ENCODE measurements at places on chromosomes 6 and 20.

- DNase-seq = no peak
These were observed 116.2 kb downstream of the SGK1 start for GRCh38 chr6:134201716-134202115.

DNA sequence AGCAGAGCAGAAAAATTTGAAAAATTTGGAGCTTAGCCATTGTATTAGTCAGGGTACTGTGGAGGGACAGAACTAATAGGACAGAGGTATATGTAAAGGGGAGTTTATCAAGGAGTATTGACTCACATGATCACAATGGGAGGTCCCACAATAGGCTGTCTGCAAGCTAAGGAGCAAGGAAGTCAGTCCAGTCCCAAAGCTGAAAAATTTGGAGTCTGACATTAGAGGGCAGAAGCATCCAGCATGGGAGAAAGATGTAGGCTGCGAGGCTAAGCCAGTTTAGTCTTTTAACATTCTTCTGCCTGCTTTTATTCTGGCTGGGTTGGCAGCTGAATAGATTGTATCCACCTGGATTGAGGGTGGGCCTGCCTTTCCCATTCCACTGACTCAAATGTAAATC is 82.0 kb downstream of the SMPDL3A start:
- no peak for DNase-seq

GRCh38 chr20:57856658-57857057 is 146.8 kb upstream of the PMEPA1 start:
- no peak for DNase-seq

DNA sequence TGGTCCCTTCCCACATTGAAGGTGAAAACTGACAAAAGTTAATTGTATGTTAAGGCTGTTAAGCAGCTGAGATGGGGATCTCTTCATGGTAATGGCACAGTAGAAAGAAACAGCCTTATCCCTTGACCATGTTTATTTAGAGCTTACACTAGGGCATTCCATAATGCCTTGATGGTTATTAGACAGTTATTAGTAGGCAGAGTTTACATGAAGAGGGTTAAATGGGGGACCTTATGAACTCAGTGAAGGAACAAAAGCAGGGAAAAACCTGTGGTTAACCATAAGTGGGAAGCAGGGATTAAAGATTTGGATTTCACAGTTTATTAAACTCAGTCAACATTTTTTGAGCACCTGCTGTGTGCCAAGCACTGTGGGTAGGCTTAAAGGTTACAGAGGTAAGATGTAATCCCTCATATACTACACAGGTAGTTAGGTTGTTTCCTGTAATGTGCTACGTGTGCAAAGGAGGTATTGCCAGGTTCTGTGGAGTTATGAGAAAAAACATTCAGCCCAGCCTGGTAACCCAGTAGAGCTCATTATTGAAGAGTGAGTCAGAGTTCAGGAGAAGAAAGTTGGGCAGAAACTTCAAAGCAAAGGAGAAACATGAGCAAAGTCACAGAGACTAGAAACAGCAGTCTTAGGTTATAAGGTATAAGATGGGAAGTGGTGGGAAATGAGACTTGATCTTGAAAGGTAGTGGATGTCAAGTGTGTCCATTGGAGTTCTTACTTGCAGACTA is 32.3 kb upstream of the GNRH2 start:
- peak; percentile 17 for DNase-seq

GRCh38 chr6:137146206-137146605 is 27.2 kb downstream of the IL22RA2 start:
- no peak for DNase-seq

- no peak for DNase-seq
These were observed 259.6 kb upstream of the EPHA7 start for GRCh38 chr6:93678841-93679454.

- DNase-seq = no peak
These were observed 2.5 kb downstream of the PERP start for GRCh38 chr6:138104618-138105213.

DNA sequence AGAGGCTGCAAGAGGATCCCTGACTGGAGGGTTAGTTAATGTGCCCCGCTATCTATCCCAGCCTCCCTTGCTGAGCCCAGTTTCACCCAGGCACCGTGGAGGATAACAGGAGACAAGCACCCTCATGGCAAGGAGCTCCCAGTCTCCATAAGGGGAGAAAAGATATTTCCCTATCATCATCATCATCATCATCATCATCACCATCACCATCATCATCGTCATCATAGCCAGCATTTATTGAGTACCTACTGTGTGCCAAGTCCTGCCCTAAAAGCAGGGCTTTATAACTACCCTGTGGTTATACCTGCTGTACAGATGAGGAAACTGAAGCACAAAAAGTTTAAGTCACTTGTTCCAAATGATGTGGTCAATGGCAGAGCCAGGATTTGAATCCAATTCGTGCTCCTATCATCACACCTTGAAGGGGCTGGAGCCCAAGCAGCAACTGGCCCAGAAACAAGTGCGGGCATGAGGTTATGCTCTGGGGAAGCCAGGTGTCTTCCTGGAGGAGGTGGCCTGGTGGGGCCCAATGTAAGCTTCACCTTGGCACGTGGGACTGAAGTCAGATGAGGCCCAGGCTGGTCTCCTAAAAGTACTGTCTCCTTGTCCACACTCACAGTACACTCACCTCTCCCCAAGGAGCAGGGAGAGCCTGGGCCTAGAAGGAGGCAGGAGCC is 10.0 kb downstream of the GLP1R start:
- no peak for DNase-seq

GRCh38 chr6:52139985-52140680 is 46.0 kb upstream of the IL17A start:
- DNase-seq = no peak

GRCh38 chr20:49508435-49509199 is 26.1 kb upstream of the KCNB1 start:
- peak; percentile 92 for DNase-seq

GRCh38 chr6:159915397-159915796 is 24.6 kb downstream of the MAS1 start:
- DNase-seq = no peak

DNA sequence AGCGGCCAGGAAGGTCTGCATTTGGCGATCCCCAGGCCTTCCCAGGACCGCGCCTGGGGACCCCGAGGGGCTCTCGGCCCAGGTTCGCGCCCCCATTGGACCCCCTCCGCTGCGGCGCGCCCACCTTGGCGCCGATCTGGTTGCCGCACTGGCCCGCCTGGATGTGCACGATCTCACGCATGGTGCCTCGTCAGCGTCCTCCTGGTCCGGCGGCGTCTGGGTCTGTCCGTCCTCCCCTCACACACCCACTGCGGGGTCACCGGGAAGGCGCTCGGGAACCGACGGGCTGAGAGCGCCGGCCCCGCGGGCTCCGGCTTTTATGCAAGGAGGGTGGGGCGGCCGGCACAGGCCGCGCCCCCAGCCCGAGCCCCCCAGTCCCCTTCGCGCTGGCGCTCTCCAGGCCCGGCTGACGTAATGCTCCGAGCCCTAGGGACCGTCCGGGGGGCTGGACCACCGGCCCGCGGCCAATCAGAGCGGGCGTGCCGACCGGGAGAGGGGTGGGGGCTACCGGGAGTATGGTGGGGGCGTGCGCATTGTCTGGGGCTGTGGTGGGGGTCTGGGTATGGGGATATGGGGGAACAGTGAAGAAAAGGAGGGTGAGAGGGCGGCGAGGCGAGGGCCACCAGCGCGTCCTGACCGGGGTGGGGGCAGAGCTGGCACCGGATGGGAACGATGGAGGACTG is at the start of gene TUBB2B:
Gene TUBB2B, minus strand, starts transcription at position 291 of the 683 bp plus-strand sequence. Its CDS starts 110 bp downstream, at position 181.
- peak; percentile 72 for DNase-seq

GRCh38 chr6:149840345-149841075 is 23.6 kb downstream of the LRP11 start:
- peak; percentile 71 for DNase-seq

DNA sequence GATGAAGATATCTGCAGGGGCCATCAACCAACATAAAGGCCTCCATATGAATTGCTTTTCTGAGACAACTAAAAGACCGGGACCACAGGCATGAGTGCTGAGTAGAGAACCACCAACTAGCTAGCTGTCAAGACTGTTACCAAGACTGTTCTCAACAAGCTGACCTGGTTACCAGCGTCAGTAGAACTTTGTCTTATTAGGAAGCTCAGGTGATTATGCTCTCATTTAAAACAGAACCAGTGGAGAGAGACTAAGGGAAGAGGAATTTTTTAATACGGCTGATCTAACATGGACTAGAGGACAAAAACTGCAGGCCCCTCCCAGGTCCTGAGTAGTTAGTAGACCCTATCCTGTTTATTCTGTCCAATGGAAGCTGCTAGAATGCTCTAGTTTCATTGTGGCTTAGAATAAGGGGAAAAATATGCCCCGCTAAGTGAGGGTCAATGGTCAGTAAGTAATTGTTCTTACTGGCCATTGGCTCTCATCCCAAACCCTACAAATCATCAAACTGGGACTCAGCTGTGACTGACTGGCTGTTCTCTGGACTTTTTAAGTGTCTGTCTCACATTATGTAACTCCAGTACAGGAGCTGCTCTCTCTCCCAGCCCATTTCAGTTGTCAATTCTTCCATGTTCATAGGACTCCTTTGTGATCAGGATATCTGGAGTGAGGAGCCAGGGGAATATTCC is 3.8 kb upstream of the DYNLRB1 start:
- DNase-seq = no peak

DNA sequence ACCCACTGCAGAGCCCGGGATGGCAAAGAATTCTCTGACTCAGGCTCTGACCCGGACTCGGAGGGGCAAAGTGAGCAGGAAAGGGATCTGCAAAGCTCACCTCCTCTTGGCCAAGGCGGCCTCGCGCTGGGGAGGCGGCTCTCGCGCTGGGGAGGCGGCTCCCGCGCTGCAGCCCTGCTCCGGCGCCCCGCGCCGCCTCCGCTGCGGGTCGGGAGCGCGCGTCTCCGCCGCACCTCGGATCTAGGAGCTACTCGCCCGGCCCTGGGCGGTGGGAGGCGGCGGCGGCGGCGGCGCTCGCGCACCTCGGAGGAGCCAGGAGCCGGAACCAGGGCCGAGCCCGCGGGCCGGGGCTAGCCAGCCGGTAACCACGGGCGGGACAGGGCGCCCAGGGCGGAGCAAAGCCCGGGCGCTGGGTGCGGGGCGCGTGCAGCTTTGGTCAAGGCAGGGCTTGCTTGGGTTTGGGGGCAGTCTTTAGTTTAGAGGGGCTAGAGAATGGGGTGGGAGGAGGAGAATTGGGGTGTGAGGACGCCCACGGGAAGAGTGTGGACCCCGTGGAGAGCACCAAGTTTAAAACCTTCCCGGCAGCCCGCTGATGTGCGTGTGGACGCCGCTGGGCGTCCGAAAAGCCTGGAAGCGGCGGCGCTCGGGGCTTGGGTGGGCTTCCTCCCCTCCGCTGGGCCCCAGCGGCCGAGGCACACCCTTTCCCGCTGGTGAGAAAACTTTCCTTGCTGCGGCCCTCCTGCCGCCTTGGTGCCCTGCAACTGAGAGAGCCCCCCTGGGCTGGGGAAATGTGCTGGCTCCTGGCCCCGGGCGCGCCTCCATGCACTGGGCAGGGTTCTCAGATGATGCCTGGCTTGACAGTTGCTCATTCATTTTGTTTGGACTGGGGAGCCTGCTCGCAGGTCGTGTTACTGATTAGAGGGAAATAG is at the start of gene MRAP2:
Gene MRAP2, plus strand, starts transcription at position 250 of the 929 bp plus-strand sequence. CDS start 21,547 bp downstream, outside the sequence.
- no peak for DNase-seq

GRCh38 chr6:166119116-166119911 is 48.3 kb downstream of the TBXT start:
- no peak for DNase-seq

- DNase-seq = no peak
These were observed 256.6 kb downstream of the EYS start for GRCh38 chr6:65450451-65450850.

DNA sequence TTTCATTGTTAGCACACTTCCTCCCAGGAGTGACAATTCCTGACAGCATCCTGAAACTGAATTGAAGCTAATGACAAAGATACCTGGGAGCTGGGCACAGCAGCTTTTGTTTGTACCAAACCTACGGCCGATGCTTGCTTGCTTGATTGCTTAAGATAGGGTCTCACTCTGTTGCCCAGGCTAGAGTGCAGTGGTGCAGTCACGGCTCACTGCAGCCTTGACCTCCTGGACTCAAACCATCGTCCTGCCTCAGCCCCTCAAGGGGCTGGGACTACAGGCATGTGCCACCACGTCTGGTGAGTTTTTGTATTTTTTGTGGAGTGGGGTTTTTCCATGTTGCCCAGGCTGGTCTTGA is 84.7 kb upstream of the SCP2D1 start:
- no peak for DNase-seq

DNA sequence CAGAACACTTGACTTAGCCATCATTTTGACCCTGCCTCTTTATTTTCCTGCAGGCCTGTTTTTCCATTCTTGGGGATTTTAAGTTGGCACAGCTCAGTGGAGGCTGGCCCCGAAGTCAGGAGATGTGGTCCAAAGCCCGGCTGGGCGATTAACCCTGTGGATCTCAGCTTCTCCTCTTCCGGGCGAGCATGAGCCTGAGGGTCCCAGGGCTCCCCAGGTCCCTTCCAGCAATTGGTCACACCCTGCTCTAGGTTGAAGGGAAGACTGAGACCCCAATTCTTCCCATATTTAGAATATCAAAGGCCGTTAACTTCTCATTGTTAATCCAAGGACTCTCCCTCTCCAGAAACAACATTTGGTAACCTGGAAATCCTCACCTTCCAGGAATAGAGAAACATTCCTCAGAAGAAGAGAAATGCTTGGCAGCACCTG is 2.3 kb downstream of the THBS2 start:
- no peak for DNase-seq

DNA sequence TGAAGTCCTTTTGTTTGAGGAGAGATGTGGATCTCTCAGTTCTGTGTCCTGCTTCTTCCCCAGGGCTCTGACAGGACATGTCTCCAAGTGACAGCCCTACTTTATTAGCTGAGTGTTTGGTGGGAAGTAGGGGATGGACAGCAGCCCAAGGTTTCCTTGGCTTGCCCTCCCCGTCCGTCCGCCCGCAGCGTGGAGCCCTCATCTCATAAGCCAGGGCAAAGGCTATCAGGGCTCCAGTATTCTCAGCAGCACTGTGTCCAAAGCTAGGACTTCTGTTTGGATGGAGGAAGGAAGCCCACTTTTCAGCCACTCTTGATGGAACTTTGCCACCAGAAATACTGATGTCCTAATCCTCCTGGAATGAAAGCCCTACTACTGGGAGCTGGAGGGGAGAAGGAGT is 13.6 kb downstream of the CDC5L start:
- no peak for DNase-seq

- no peak for DNase-seq
These were observed 213.2 kb downstream of the TAF4 start for GRCh38 chr20:61852268-61853072.

DNA sequence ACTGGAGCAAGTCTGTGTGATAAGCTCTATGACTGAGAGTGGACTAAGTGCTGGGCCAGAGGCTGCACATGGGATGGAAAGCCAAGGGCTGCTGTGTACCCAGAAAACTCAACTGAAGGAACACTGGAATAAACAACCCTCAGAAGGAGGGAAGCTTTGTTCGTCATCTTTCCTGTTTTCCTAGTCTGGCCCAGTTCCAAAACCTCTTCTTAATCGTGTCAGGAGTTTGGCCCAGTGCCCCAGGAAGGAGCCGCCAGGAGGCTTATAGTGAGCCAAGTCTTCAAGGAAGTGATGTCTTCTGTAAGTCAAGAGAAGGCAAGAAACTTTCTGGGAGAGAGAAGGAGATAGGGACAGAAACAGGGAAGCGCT is 23.3 kb upstream of the TOP1 start:
- peak; percentile 84 for DNase-seq

GRCh38 chr6:134437376-134437775 is 119.5 kb upstream of the SGK1 start:
- no peak for DNase-seq

Data from HTR-8/SVneo (cell line).